ENCODE measurements at places on chromosomes 2 and 18. TPM values are rescaled to one million over a fixed set of nuclear protein-coding genes. Genes with fewer than 3 reads are reported as not detected.
A peak's percentile ranks its signal among the peaks of the same experiment; 100 is the strongest.

DNA sequence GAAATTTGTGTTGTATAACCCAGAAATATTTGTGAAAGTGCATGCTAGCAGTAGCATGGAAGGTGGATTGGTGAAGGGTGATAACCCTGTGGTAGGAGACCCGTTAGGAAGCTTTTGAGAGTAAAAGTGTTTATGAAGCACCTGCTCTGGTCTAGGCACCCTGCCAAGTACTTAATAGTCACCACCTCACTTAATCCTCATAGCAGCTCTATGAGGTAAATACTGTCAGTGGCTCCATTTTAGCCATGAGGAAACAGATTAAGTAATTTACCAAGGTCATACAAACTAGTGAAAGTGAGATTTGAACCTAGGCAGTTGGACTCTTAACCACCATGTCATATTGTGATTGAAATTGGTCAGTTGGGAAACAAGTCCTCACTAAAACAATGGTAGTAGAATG lies 66.8 kb downstream of the TET3 start:
- DNase-seq = no peak

FSHR gene
- not detected for polyA plus RNA-seq

- no peak for DNase-seq
Measured at GRCh38 chr2:188274274-188274673, 17.4 kb upstream of the GULP1 start.

DNA sequence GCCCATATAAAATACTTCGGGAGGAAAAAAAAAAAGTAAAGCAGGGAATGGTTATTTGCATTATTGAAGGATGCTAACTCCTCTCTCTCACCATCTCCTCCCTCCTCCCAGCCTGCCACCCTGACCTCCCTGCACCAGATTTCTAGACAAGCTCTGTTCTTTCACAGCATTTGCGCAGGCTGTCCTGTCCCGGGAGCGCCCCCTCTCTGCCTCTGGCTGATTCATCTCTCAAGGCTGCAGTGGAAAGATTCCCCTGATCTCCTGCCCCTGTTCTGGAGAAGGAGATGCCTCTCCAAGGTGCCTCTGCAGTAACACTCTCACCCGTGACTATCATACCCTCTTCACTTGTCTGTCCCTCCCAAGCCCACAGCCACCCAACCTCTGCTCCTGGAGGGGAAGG lies 38.5 kb downstream of the COL4A4 start:
- DNase-seq = no peak

UPP2 gene
- not detected for polyA plus RNA-seq

GRCh38 chr2:18927525-18928232 lies 338.3 kb upstream of the NT5C1B start:
- DNase-seq = no peak

GAL3ST2 gene
- not detected for polyA plus RNA-seq

TMEM169 gene
- polyA plus RNA-seq = 1.1 TPM

DNA sequence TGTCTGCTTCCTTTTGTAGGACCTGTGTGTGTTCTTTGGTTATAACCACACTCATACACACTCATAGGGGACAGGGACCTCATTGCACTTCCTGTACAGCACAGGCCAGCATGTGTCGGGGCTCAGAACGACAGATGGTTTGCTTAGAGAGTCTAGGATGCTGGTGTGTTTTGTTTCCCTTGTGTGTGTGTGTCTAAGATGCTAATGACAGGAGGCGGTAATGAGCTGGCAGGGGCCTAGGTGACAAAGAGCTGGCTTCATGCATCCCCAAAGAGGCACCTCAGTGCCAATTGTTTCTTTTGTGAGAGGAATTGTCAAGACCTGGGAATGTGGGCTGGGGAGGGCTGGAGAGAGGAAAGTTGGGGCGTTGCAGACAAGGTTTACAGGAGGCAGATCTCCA lies 66.6 kb downstream of the CELF4 start:
- DNase-seq = no peak

DNA sequence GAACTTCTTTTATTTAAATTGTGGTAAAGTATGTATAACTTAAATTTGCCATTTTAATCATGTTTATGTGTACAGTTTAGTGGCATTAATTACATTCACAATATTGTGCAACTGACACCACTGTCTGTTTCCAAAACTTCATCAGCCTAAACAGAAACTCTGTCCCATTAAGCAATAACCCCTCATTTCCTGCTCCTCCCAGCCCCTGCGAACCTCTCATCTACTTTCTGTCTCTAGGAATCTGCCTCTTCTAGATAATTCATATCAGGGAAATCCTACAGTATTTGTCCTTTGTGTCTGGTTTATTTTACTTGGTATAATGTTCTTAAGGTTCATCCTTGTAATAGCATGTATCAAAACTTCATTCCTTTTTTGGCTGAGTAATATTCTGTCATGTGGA lies 75.1 kb downstream of the BOLA3 start:
- DNase-seq = no peak

DNA sequence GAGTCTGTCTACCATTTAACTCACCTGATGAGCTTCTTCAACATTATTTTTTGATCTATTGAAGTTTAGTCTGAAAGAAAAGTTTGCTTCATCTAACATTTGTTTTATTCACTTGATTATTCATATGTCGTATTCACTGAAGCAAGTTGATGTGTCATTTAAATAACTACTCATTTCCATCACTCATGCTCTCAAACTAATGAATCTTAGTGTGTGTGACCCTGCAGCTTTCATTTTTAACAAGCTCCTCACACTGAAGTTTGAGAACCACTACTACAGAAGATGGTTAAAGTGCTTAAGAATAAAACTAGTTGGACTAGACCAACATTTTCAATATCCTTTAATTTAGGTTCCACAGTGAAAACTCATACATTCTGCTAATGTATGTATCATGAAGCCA lies 1.8 kb upstream of the ABI2 start:
- no peak for DNase-seq

GRCh38 chr2:241560883-241561474 lies 2.4 kb downstream of the BOK start:
- no peak for DNase-seq

CRYGC gene
- not detected for polyA plus RNA-seq

- DNase-seq = no peak
Measured at GRCh38 chr18:70499218-70499691, 210.4 kb downstream of the SOCS6 start.

MYCN gene
- not detected for polyA plus RNA-seq

- no peak for DNase-seq
Measured at GRCh38 chr2:172931256-172931894, 144.3 kb upstream of the MAP3K20 start.

- no peak for DNase-seq
Measured at GRCh38 chr2:63301481-63301880, 250.9 kb downstream of the OTX1 start.

DNA sequence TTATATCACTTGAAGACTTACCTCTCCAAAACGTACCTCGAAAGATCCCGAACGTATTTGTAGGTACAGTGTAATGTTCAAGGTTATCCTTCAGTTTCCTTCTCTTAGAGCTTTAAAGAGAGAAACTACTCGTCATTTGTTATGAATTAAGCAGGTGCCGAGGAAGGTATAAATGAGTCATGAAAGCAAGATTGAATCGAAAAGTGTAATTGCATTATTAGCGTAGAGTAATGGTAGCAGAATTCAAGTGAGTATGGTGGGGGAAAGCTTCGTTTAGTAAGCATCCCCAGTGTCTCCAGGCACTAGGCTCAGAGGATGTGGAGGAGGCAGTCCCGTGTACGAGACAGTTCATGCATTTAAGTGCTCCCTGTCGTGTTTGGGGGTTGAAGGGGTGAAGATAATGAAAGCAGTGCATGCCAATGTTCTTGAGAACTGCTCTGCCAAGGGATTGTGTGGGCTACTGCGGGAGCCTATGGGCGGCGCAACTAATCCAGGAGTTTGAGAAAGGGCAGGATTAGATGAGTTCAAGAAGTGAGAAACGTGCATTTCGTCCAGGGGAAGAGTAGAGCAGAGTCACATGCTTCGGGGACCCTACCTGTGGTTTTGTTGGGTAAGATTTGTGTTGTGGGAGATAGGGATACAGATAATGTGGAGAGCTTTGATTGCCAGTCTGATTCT lies 858 bp downstream of the POLR1B start:
- DNase-seq = no peak

DNA sequence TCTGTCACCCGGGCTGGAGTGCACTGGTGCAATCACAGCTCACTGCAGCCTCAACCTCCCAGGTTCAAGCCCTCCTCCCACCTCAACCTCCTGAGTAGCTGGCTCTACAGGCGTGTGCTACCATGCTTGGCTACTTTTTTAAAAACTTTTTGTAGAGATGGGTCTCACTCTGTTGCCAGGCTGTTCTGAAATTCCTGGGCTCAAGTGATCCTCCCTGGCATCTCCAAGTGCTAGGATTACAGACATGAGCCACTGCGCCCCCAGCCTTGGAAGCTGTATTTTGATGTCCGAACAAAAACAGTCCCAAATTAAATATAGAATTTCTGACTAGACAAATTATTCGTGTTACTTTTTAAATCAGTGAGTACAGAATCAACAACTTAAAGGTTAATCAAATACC lies 97.4 kb downstream of the ZNF516 start:
- no peak for DNase-seq

- no peak for DNase-seq
Measured at GRCh38 chr2:205883965-205884364, 201.7 kb downstream of the NRP2 start.

GRCh38 chr2:225456619-225457260 lies 57.2 kb downstream of the NYAP2 start:
- no peak for DNase-seq

SCRN3 gene
- polyA plus RNA-seq = 14.9 TPM

DNA sequence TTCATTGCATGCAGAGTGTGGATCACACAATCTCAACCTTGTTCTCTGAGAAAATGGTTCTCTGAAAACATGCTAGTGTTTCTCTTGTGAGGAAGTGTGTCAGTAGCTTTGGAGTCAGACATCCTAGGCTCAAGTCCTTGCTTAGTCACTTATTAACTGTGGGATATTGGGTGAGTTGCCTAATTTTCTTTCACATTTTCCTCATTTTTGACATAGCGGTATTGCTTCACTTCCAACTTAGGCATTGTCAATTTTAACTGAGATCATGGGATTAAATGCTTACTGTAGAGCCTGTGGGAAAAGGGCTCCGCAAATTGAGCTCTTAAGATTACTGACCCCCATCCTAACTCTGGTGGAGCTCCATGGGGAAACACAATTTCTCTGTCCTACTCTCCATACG lies 622.2 kb downstream of the CNTNAP5 start:
- DNase-seq = no peak

DNA sequence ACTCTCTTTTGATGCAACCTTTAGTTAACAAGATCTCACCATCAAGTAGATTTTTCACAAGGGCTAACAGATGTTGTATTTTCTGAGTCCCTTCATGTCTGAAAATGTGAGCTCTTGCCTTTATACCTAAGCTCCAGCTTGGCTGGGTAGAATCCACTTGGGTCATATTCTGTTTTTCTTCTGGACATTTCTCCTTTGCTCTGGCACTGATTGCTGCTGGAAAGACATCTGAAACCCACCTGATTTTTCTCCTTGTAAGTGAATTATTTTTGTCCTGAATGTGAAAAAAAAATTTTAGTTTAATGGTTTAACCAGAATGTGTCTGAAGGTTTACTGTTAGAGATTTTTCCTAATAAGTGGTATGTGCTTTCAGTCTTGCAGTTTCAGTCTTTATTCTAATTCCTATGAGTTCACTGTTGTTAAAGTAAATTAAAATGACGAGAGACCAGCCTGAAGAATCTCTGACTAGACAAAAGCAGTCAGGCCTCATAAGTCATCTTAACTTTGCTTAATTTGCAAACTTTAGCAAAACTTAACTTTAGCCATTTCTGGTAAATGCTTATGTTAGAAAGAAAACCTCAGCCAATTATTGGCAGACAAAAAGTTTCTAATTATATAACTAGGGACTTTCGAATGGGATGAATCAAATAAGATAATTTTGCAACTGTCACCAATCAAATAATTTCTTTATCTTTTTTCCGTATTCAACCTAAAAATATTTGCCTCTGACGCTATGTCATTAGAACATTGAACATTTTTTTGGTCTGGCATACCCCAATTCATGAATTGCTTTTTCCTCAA lies 70.8 kb downstream of the ACAA2 start:
- DNase-seq = no peak

- no peak for DNase-seq
Measured at GRCh38 chr2:25366629-25367028, 24.9 kb upstream of the DNMT3A start.

TWIST2 gene
- not detected for polyA plus RNA-seq

SERPINB7 gene
- polyA plus RNA-seq = not detected

GRCh38 chr2:128362889-128363228 lies 44.2 kb upstream of the HS6ST1 start:
- DNase-seq = no peak

DNA sequence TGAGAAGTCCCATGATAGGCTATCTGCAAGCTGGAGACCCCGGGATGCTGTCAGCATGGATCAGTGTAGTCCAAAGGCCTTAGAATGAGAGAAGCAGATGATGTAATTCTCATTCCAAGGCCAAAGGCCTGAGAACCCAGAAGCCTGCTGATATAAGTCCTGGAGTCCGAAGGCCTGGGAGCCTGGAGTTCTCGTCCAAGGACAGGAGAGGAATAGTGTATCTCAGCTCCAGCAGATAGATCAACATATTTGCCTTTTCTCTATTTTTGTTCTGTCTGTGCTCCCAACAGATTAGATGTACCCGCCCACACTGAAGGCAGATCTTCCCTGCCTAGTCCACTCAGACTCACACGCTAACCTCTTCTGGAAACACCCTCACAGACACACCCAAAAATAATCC lies 454.9 kb upstream of the CHAC2 start:
- DNase-seq = no peak

COL4A4 gene
- 1.7 TPM for polyA plus RNA-seq

GRCh38 chr18:45839414-45840395 lies 14.2 kb downstream of the SIGLEC15 start:
- no peak for DNase-seq

GPN1 gene
- polyA plus RNA-seq = 50.3 TPM

REEP1 gene
- not detected for polyA plus RNA-seq

GRCh38 chr18:79942786-79943607 lies 8.5 kb downstream of the SLC66A2 start:
- DNase-seq = no peak

- DNase-seq = no peak
Measured at GRCh38 chr2:127216593-127216992, 3.5 kb downstream of the CYP27C1 start.

GRCh38 chr2:20609995-20610357 lies 40.9 kb downstream of the HS1BP3 start:
- no peak for DNase-seq

DNA sequence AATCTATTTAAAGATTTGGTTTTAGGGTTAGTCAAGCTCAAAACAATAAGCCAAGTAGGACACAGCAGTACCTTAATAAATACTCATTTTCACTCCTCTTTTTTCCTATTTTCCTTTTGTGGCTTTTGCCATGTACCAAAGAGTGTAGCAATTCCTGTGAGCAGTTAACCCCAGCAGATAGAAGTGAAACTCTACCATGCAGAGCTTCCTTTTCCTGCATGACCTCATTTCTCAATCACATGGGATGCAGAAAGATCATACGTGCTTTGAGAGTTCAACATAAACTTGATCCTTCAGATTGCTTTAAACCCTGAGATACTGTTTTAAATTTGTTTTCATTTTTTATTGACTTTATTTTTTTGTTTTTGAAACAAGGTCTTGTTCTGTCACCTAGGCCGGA lies 99.1 kb upstream of the ARHGAP15 start:
- DNase-seq = peak; percentile 23

All from naive B cell (primary cell).